ENCODE measurements at places on chromosomes 2 and 18. TPM values are rescaled to one million over a fixed set of nuclear protein-coding genes. Genes with fewer than 3 reads are reported as not detected.

DNA sequence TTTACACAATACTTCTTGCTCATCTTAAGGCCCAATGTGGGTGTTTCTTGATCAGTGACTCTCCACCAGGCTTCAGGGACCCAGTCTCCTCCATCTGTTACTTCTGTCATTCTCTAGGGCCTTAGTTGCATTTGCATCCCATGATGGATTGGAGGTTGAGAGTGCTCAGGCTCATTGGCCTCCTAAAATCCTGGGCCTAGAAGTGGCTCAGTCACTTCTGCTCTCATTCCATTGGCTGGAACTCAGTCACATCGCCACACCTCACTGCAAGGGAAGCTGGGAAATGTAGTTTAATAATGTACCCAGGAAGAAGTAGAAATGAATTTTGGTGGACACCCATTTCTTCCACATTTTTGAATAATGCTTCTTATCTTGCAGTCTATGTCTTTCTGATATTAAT lies 223.5 kb downstream of the HRH4 start:
- no peak for DNase-seq

Gene STARD6
- not detected for total RNA-seq

- no peak for DNase-seq
Measured at GRCh38 chr2:171009386-171009785, 80.3 kb downstream of the GORASP2 start.

- DNase-seq = no peak
Measured at GRCh38 chr18:8951491-8951890, 151.0 kb upstream of the NDUFV2 start.

Gene NIF3L1
- 21.9 TPM for total RNA-seq

DNA sequence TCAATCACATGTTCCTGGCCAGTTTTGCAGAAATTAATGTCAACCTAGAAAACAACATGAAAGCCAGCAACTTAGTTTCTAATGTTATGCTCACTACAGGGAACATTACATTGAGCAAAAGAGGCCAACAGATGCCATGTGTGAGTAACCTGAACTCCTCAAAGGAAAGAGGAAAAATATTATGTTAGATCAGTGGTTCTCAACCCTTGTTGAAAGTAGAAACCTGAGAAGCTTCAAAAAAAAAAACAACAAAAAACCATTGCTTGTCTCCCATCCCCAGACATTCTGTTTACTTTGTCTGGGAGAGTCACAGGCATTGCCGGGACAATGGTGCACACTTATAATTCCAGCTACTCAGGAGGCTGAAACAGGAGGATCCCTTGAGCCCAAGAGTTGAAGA lies 57.7 kb downstream of the METTL4 start:
- DNase-seq = no peak

- DNase-seq = no peak
Measured at GRCh38 chr2:147378403-147378802, 466.4 kb upstream of the ACVR2A start.

- no peak for DNase-seq
Measured at GRCh38 chr2:66478731-66479316, 43.9 kb downstream of the MEIS1 start.

DNA sequence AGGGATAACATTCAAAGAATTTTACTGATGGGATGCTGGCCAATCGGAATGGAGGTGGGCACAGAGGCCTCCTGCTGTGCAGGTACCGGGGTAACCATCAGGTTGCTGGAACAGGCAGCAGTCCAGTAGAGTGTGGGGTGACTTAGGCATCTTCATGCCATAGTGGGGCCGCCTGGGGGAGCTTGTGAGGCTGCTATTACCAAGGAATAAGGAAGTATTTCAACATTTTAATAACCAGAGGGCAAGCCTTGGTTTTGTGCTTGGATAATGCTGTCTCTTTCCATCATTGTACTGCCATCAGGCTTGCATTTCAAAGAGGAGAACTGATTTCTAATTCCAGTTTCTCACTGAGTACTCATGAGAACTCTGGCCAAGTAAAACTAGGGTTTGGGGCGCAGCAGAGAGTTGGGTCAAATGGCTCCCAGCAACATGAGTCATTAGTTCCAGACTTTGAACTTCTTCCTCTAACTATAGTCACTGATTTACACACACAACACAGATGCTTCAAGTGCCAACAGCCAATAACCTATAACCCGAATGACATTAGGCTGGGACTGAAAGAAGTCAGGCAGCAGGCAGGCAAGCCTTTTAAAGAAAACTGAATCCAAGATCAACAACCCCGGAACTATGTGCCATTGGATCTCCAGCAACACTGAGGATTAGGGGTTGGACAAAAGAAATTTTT lies 56.1 kb upstream of the FHL2 start:
- DNase-seq = no peak

Gene PPM1B
- 51.6 TPM for total RNA-seq

- DNase-seq = no peak
Measured at GRCh38 chr2:88521445-88522073, 69.1 kb upstream of the FOXI3 start.

GRCh38 chr2:170277951-170278350 lies 100.0 kb downstream of the MYO3B start:
- no peak for DNase-seq
